CD4-positive, alpha-beta T cell treated with Interleukin-21 for 1 hour (primary cell): ENCODE measurements at places on chromosomes 12 and 14.

- DNase-seq, result no peak
These were observed 45.2 kb upstream of the MAP1LC3B2 start for GRCh38 chr12:116513944-116514343.

- DNase-seq, result no peak
These were observed 17.6 kb upstream of the G2E3 start for GRCh38 chr14:30541318-30541717.

DNA sequence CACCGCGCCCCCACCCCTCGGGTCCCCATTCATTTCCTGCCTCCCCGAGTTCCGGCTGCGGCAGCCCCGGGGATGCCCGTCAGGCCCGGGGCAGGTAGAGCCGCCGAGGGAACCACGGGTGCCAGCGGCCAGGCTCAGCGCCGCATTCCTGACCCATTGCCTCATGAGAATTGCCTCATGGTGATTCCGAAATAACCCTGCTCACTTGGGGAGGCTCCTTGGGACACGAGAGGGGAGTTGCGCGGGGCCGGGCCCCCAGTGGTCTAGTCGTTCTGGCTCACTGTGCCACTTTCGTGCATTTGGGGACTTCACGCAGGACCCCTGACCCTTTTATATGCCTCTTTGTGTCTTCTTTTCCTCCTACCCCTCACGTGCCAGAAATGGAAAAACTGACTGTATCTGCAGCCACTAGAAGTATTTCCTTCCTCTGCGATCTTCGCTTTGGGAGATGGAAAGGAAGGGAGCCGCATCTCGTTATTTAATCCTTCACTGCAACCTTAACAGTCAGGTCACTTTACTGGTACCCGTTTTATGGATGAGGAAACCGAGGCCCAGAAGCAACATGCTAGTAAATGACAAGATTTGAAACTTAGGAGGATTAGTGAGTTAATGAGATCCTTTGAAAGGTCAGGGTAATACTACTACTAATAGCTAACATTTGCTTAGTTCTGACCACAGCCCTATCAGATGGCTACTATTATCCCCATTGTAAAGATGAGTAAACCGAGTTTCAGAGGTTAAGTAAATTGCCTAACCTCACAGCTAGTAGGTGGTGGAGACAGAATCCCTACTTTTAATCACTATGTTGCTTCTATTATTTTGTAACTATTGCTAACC, 768 bp downstream of the PTPN11 start:
- DNase-seq, result no peak

- DNase-seq, result no peak
These were observed 119.4 kb downstream of the KTN1 start for GRCh38 chr14:55699131-55700057.

- no peak for DNase-seq
These were observed 22.0 kb downstream of the CD9 start for GRCh38 chr12:6222078-6222654.

DNA sequence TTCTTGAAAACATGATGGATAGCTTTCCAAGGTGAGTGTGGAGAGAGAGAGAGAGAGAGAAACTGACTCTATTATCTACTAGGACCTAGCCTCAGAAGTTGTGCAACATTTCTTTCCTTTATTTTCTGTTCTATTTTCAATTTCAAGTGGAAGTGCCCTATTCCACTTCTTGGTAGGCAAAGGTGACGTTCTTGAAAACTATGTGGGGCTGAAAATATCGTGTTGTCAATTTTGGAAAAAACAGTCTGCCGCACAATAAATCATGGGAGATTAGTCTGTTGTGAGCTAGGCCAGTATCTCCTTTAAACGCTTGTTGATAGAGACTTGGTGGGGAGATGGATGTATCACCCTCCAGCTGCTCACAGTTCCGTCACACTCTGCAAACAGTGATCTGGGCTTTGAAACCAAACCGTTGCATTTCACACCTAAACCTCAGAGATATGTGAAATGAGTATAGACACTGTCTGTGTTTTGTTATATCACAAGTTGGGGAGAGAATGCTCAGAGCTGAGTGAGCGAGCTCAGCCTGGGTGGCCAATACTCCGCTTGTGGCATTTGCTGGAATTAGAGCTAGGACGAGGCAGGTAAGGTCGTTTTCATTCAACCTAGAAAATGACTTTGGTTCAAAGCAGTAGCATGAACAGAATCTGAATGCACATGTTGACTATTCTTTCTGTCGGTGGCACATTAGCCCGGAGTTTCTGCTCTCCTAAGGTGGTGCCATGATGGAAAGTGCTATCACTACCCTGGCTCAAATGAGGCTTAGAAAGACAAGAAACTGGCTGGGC, 75.1 kb upstream of the ST8SIA1 start:
- DNase-seq, result peak; percentile 85

DNA sequence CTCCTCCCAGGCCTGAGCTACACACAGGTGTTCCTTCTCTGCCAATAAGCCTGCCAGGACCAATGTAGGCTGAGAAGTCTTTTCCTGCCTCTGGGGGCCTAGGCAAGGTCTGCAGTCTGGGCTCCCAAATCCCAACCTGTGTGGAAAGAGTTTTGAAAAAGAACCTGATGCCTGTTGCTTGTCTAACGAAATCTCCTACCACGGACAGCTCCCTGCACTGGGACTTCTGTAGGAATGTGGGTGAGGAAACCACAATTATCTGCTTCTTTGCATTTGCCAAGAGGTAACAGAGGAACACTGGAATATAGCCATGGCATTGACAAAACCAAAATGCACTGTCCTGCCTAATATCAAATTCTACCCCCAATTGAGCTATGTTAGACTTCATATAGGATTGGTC, 877.0 kb upstream of the TMEM132C start:
- no peak for DNase-seq

GRCh38 chr12:95083938-95084337, 10.5 kb upstream of the NR2C1 start:
- DNase-seq, result no peak

GRCh38 chr14:70907996-70908934, 1.0 kb downstream of the PCNX1 start:
- peak; percentile 53 for DNase-seq

DNA sequence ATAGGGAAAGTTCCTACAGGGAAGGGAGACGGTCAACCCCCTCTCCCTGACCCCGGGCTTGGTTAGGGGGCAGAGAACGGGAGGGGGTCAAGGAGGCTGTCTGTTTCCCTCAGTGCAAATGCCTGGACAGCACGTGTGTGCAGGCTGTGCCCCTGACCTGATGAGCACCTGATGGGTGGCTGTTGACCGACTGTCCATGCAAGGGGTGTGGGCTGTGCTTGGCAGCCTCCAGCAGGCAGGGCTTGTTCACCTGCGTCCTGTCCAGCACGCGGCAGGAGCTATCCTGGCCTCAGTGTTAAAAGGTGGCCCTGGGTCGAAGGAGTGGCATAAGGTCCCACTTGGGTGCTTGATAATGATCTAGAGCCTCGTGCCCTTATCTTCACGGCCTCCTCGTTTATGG, 221.0 kb downstream of the CACNA1C start:
- DNase-seq, result no peak

DNA sequence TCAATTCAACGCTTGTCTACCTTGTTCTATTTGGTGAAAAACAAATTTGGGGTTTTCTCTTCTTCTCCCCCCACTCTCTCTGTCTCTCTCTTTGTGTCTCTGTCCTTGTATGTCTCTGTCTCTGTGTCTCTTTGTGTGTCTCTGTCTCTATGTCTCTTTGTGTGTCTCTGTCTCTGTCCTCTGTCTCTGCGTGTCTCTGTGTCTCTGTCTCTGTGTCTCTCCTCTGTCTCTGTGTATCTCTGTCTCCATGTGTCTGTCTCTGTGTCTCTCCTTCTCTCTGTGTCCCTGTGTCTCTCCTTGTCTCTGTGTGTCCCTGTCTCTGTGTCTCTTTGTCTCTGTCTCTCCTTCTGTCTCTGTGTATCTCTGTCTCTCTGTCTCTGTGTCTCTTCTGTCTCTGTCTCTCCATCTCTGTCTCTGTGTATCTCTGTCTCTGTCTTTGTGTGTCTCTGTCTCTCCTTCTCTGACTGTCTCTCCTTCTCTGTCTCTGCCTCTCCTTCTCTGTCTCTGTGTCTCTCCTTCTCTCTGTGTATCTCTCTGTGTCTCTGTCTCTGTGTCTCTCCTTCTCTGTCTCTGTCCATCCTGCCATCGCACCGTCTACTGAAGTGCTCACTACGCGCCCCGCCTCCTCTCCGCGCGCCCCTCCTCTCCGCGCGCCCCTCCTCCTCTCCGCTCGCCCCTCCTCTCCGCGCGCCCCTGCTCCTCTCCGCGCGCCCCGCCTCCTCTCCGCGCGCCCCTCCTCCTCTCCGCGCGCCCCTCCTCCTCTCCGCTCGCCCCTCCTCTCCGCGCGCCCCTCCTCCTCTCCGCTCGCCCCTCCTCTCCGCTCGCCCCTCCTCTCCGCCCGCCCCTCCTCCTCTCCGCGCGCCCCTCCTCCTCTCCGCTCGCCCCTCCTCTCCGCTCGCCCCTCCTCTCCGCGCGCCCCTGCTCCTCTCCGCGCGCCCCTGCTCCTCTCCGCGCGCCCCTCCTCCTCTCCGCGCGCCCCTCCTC, 12.8 kb downstream of the LRCOL1 start:
- peak; percentile 60 for DNase-seq

- peak; percentile 61 for DNase-seq
These were observed 17.8 kb downstream of the NANOG start for GRCh38 chr12:7806863-7807487.

DNA sequence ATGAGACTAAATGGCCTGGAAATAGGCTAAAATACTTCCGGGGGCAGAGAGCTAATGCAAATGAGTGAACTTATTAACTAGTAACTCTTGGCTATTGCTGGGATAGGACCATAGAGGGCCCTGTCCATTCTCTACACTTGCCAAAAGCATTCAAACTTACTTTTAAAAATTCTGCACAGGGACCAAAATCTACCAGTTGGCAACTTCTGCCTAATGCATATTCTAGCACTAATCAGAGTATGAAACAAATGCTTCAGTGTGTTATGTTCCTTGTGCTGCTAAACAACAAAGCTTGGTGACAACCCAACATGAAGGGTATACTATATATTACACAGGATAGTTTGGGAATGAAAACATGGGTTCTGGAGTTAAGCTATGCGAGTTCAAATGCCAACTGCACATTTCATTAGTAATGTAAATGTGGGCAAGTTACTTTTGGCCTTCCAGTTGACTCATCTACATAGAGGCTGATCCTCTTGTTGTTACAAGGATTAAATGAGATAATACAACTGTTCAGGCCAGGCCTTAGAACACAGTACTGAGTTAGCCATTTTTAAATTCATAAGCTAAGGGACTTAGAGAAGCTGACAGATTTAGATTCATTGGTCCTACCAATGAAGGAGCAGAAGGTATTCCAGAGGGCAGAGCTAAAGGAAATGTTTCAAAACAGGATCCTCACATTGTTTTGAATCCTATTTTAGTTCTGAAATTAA, 32.4 kb downstream of the HIGD1C start:
- no peak for DNase-seq

DNA sequence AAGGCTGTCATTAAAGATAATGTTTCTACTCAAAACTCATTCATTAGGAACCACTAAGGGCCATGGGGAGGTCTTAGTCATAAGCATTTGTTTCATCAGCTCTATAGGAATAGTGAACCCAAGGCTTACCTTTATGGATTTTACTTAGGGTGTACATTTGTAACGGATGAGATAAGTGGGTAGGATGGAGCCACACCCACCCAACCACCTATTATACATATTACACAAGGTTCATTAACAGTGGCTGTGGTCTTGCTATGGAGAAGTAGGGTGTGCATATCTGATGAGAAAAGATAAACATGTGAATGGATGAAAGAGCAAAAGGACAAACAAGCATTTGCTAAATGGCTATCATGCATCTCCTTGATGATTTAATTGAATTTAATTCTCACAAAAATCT, 39.6 kb upstream of the ITPR2 start:
- no peak for DNase-seq

DNA sequence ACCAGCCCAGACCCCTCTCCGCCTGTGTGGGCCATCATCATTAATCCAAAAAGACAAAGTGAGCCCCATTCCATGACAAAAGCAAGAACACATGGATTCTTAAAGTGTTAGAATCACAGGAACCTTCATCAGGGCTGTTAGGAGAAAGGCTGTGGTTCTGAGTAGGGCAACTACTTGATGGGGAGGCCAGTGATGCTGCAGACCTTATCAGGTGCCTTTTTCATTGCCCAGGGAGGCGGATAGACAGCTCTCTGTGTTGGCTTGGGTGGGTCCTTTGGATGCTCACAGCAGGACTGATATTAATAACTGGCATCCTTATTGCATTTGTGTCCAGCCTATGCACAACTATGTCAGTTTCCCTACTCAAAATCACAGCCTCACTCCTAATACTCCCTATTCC, 2.3 kb downstream of the HEBP1 start:
- no peak for DNase-seq

DNA sequence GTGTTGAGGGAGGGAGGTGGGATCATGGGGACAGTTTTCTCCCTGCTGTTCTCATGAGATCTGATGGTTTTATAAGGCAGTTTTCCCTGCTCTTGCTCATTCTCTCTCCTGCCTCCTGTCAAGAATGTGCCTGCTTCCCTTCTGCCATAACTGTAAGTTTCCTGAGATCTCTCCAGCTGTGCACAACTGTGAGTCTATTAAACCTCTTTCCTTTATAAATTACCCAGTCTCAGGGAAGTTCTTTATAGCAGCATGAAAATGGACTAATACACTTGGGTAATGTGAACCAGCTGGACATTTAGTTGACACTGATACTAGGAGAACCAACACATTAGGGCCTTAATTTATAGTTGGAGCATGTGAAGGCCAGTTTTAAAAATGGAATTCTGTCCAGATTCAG, 12.4 kb upstream of the CCDC91 start:
- DNase-seq, result no peak

DNA sequence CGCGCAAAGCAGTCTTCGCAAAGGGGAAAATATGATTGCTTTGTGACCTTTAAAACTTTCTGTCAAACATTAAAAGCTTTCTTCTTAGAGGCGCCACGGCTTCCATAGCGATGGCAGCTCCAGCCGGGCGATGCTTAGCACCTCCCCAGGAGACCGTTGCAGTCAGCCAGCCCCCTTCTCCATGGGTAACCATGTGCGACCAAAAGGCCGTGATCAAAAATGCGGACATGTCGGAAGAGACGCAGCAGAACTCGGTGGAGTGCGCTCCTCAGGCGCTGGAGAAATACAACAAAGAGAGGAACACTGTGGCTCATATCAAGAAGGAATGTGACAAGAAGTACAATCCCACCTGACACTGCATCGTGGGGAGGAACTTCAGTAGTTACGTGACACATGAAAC, 12.7 kb upstream of the STON2 start:
- DNase-seq, result no peak

DNA sequence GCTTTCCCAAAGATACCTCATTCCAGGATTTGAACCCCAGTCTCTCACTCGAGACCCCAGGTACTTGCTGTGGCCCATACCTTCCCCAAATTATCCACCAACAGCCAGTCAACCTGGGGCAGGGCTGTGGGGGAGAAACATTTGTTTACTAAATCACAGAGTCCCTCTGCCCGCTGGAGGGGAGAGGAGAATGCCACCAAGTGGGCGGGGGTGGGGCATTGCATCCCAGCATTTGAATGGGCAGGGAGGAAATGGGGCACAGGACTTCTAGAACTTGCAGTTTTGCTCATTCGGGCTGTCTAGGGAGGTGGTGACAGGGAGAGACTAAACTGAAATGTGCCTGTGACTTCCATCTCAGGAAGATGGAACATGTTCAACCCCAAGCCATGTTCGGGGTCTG, 10.9 kb upstream of the SERPINA9 start:
- no peak for DNase-seq
